Hematopoietic multipotent progenitor cell treated with erythropoietin and hydrocortisone succinate and interleukin-3 and kit ligand, for 6 days (in vitro differentiated cells): ENCODE measurements at places on chromosomes 1 and 21.

DNA sequence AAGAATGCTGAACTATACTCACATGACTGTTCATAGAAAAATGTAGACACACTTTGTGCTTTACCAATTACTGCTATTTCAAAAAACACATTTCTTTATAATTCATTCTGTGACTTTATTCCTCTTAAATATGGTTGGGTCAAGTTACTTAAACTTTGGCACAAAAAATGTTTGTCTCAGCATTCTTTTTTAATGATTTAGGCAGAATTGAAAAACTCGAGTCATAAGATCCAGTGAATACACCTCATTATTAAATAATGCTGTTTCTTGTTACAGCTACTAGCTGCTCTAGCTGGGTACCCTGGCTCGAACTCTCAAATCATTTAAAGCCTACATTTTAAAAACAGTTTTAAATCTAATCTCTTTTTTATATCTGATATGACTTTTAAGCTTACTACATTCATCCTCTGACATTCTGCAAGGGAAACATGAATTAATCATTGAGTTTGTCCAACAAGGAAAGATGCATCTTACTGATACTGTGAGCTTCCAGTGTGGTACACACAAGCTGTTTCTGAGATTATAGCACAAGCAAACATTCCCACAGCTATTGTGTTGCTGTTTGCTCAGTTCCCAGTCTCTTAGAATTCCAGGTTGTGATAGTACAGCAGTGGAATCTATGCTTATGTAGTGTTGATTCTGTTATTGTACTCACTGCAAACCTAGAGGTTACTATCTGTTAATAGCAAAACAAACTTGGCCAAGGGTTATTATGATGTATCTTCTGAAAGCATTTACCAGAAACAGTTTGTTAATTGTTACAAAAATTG is 746.5 kb downstream of the USP25 start:
- no peak for DNase-seq

DNA sequence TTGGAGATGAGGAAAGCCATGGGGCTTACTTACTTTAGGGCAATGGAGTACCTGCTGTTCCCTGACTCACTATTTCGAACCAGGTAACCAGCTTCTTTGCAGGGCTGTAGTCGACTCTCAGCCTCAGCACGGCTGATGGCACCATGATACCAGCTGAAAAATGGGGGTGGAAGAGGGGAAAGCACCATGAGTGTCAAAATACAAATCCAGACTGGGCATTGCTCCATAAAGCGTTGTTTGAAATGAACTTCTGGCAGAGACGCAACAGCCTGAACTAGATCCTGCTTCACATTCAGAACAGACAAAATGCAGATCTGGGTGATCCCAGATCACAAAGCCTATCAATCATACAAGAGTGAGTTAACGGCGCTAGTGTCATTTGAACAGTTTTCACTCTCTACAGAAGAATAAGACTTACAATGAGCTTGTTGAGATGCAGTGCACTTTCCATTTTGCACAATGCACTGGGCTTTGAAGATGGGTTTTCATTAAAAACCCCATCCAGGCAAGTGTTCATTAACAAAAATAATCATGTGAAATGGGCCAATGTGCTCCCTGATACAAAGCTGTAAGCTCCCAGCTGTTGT is 16.0 kb upstream of the TDRD10 start:
- no peak for DNase-seq

- no peak for DNase-seq
Observed at GRCh38 chr1:245715970-245716369, 561.2 kb downstream of the KIF26B start.

DNA sequence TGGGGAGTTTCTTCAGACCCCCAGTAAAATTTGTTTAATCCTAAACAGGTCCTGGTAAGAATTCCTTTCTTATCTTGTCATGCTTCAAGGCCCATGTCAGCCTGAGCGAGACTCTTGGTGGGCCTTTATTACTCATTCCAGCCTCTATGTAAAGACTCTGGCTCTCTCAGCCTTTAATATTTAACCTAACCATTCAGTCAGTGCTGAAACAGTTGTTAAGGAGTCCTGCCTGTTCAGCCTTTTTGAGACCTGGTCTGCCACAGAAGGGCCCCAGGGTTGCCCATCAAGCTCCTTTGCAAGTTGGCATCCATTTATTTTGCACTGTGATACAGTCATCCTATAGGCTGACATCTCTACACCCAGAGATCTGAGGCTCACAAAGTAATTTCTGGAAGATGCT is 107.7 kb upstream of the VANGL1 start:
- no peak for DNase-seq

GRCh38 chr1:17118706-17119075 is 560 bp downstream of the PADI2 start:
- no peak for DNase-seq

DNA sequence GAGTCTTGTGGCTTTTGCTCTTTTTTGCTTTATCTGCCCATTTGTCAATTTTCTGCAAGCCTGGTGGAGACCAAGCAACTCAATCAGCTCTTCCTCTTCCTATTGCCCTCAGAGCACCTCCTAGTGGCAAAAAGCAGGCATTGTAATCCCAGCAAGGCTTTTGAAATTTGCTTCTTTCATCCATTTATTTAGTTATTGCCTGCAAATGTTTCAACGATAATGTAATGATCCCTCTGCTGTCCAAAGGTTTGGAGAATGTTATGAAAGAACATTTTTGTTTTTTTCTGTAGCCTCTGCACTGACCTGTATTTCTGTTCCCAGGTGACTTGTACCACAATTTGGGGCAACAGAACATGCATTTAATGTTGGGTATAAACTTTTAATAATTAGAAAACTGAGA is 127.8 kb downstream of the GABPA start:
- peak; percentile 62 for DNase-seq

GRCh38 chr1:228236744-228237143 is 28.9 kb downstream of the OBSCN start:
- peak; percentile 53 for DNase-seq

- DNase-seq, result no peak
Observed at GRCh38 chr21:43957611-43958362, 54.3 kb upstream of the TRAPPC10 start.

- DNase-seq, result peak; percentile 65
Observed at GRCh38 chr1:212315907-212316306, 30.7 kb downstream of the PPP2R5A start.

DNA sequence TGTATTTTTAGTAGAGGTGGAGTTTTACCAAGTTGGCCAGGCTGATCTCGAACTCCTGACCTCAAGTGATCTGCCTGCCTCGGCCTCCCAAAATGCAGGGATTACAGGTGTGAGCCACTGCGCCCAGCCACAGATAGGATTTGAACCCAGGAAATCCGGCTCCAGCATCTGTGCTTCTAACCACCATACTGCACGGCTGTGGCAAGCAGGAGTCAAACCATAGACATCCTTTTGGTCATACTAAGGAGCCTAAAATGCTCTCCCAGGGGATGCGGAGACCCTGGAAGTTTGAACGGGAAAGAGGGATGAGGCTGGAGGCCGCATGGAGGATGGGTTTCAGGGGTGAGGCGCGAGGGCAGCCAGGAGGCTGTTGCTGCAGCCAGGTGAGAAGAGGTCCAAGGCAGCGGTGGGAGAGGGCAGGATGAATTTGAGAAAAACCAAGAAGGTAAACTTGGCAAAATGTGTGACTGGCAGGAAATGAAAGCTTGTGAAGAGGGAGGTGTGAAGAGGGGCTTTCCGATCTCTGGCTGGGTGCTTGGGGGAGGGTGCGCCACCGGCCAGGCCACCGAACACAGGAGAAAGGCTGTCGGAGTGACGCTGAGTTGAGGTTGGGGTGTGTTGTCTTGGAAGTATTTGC is 24.0 kb upstream of the CDK18 start:
- no peak for DNase-seq
